ENCODE measurements at places on chromosomes 7 and 10. TPM values are rescaled to one million over a fixed set of nuclear protein-coding genes. Genes with fewer than 3 reads are reported as not detected.

The WIPF3 gene
- not detected for total RNA-seq

The IDI2 gene
- total RNA-seq = not detected

The VSTM4 gene
- 0.25 TPM for total RNA-seq

The CPEB3 gene
- total RNA-seq = 0.65 TPM

The NUTM2B gene
- total RNA-seq = 0.25 TPM

The SYCE1 gene
- total RNA-seq = 0.16 TPM

The CLEC5A gene
- total RNA-seq = not detected

The TMEM196 gene
- total RNA-seq = not detected

The DRGX gene
- total RNA-seq = not detected

The TMEM213 gene
- total RNA-seq = not detected
